ENCODE measurements at places on chromosomes 1 and 21.

- no peak for DNase-seq
These were observed 24.0 kb upstream of the CCDC181 start for GRCh38 chr1:169451218-169451824.

DNA sequence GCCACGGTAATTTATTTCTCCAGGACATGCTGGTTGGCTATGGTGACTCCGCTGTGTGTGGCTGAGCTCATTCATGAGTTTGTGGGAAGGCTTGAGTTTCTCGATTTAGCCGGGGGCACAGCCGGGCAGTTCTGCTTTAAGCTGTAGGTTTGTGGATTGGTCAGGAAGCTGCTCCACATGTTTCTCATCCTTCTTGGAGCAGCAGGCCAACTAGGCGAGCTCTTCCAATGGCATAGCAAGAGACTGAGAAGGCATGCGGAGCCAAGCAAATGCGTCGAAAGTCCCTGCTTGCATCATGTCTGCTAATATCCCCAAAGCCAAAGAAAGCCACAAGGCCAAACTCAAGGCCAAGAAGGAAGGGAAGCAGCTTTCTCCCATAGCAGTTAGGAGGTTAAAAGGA is 71.6 kb upstream of the GREM2 start:
- DNase-seq: no peak

DNA sequence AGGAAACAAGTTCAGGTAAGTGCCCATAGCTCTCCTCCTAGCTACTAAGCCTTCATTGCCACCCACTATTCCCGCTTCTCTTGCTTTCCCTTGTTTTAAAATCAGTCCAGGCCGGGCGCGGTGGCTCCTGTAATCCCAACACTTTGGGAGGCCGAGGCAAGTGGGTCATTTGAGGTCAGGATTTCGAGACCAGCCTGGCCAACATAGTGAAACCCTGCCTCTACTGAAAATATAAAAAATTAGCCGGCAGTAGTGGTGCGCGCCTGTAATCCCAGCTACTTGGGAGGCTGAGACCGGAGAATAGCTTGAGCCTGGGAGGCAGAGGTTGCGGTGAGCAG is 4.4 kb upstream of the CTTNBP2NL start:
- DNase-seq: no peak

DNA sequence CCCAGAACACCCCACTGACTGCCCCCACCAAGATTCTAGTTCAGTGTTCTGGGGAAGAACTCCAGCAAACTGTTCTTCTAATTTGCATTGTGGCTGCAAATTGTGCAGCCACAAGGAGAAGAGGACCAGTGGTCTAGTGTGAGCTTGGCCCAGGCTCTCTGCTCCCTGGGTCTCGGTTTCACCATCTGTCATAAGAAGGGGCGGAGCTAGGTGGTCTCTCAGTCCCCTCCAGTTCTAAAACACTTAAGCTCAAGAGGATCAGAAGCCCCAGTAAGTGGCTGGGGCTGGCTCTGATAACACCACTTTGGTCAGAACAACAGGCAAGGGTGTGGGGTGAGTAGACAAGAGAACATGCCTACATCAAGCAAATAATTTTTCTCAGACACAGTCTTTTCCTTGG is 99.9 kb downstream of the BEND5 start:
- DNase-seq: no peak

DNA sequence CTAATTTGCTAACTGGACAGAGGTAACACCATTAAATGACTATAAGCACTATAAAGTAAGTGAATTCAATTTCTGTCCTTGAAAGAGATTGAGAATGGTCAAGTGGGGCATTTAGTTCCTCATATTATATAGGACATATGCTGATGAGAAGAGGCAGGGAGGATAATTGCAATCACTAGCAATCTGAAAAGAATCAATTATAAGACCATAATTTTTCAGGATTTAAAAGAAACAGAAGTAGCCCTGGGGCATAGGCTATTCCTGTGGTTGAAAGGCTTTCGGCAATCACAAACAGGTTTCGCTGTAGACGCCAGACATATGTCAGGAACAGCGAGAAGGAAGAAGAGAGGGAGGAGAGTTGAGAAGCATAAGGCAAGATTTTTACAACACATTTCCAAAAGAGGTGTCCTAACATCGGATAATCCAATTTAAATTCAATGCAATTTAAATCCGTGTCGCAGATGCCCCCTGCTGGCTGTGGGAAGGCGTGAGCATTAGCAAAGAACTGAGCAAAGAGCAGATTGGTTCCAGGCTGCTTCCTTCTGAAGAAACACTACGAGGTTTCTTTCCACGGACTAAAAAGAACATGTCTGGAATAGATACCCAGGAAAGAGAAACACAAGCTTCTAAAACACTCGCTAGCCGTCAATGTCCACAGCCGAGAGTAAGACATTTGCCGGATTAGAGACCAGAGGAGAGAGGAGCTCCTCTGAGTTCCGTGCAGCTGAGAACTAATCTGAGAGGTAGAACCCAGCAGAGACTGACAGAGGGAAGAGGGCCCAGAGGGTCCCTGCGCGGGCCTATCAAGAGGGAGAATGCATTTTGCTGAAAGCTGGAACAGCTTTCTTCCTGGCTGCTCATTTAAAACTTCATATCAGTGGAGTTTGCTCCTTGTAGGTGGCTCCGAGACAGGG is 27.9 kb downstream of the RGS5 start:
- DNase-seq: peak; percentile 1

Measured in activated T-helper 1 cell treated with anti-CD3 and anti-CD28 coated beads, Interleukin-12 subunit alpha, Interleukin-12 subunit beta, Interleukin-2, Interleukin-4 antibody, amounts not matched to agents 30 ng/mL and 10 ng/mL and 1 ng/mL, durations not matched to agents 14 hours and 24 hours and 36 hours (primary cell).